ENCODE measurements at places on chromosomes 13 and 19.

GRCh38 chr19:11626252-11626651 lies 29.0 kb downstream of the ZNF627 start:
- no peak for DNase-seq

DNA sequence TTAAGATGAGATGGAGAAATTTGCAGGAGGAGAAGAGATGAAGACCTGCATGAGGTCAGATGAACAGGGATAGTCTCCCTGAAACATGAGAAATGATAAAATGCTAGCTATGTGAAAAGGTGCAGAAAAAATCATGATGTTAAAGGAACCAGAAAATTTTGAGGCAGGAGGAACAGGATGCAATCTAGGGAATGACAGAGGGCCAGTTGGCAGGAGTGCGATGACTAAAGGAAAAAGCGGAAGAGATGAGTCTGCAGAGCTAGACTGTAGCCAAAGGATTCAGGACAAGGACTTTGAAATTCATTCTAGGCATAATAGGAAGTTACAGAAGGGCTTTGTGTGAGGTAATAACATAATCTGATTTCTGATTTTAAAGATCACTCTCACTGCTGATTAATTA lies 77.9 kb downstream of the TRPC4 start:
- DNase-seq, result peak; percentile 63

DNA sequence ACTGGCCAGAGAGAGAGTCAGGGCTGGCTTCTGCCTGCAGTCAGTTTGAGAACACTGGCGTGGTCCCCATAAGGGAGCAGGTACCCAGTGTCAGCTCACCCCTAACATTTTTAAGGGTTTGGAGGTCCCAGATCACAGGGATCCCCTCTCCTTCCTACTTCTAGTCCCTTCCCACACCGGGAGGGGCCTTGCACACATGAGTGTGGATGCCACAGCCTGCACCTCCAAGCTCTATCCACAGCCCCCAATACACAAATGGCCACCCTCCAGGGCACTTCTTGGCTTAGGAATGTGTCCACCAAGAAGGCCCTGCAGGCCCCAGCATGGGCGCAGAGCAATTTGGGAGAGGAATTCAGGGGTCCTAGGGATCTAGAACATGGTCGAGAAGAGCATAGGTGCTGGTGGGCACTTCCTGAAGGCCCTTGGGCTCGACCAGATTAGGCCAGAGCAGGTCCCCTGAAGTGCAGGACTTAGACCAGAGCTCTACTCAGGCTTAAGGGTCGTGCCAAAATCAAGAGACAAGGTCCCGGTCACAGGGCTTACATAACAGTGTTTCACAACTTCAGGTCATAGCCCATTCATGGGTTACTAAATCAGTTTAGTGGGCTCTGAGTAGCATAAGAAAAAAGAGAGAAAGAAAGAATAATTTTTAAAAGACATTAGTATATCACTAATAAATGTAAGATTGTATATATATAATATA lies 16.0 kb downstream of the FXYD5 start:
- no peak for DNase-seq

- peak; percentile 59 for DNase-seq
Observed at GRCh38 chr13:24165746-24166145, 5.2 kb downstream of the SPATA13 start.

DNA sequence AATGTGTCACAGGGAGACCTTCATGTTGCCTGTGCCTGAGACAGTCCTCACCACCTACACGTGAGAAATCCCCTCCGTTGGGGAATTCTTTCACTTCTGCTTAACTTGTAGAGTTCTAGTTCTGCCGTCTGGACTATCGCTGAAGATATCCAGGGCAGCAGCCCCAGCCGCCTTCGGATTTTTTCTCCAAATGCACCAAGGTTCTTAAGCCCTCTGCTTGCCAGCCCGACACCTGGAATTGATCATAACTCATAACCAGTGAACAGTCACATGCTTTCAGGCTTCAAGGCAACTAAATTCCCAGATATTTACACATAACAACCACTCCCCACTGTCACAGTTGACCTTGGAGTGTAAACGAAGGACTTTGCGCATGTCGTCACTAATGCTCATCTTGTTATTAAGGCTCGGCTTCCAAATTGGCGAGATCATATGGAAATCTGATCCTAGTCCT lies 114.4 kb downstream of the RAB20 start:
- DNase-seq, result peak; percentile 42

DNA sequence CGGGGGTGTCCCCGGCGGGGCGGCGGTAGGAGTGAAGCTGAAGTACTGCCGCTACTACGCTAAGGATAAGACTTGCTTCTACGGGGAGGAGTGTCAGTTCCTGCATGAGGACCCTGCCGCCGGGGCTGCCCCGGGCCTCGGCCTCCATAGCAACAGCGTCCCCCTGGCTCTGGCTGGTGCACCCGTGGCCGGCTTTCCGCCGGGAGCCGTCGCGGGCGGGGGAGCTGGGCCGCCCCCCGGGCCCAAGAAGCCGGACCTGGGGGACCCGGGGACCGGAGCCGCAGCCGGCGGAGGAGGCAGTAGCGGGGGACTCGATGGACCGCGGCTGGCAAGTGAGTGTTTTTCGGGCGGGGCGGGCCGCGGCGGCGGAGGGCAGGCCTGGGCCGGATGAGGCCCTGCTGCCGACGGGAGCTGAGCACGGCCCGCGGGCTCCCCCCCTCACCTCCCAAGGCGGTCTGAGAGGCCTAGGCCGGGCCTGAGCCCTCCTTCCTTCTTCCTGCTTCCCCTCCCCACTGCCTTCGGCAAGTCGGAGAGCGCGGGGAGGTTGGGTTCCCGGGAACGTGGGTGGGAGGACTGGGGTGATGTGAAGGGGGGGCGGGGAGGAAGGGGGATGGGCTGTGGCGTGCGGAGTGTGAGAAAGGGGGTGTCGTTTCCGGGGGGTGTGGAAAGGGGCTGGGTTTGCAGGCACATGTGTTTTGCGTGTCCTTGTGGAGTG lies 568 bp downstream of the PAN3 start:
- DNase-seq, result peak; percentile 95

- no peak for DNase-seq
Observed at GRCh38 chr13:114185182-114185971, 6.3 kb downstream of the CFAP97D2 start.

DNA sequence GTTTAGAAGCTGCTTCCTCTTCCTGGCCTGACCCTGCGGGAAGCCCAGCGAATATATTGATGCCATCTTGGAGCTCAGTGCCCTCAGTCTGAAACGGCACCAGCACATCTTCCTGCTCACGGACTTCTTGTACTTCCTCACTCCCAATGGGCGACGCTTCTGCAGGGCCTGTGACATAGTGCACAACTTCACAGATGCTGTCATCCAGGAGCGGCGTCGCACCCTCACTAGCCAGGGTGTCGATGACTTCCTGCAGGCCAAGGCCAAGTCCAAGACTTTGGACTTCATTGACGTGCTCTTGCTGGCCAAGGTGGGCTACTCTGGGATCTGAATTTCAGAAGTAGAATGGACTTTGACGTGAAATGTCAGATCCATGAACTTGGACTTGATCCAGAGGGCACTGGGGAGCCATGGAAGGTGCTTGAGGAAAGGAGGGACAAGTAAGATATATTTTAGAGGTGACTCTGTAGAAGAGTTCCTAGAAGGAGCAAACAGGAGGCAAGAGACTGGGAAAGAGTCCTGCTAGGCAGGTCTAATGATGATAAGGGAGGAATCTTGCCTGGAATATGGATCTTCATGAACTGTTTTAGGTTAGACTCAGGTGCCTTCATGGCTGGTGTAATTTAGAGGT lies 38.4 kb upstream of the CYP4F8 start:
- no peak for DNase-seq

GRCh38 chr19:52622261-52622660 lies 15.9 kb downstream of the ZNF83 start:
- no peak for DNase-seq

DNA sequence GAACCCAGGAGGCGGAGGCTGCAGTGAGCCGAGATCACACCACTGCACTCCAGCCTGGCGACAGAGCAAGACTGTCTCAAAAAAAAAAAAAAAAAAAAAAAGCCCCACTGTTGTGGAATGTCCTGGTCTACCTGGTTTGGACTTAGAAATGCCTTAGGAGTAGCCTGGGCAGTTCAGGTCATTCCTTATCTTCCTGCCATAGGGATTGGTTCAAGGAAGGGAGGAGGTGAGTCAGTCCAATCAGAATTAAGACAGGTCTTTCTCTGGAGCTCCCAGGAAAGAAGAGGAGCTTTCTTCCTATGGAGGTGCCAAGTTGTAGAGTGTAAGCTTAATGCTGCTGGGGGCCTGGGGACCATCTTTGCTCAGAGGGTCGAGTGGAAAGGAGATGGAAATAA lies 44.8 kb downstream of the SIPA1L3 start:
- no peak for DNase-seq

- peak; percentile 32 for DNase-seq
Observed at GRCh38 chr19:16386619-16387240, 62.1 kb downstream of the KLF2 start.

- DNase-seq, result no peak
Observed at GRCh38 chr19:9014803-9015202, 4.6 kb upstream of the MUC16 start.

- no peak for DNase-seq
Observed at GRCh38 chr19:48961673-48962028, 3.5 kb upstream of the FTL start.

- DNase-seq, result no peak
Observed at GRCh38 chr19:15014579-15014978, 34.7 kb upstream of the CASP14 start.

DNA sequence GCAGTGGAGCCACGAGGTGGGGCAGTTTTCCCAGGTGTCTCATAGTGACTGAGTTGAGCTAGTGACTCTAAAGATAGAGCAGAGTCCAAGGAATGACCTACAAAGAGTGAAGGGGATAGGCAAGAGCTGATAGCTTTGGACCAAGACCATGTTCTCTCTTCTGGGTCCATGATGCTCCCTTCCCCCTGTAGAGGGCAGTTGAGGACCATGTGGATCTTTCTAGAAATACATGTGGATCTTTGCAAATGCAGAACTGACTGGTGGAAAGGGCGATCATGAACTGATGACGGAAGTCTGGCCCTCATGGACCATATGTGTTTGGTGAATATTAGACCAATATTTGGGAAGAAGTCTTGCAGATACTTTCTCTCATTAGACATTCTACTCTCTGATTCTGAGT lies 6.9 kb downstream of the PSG1 start:
- no peak for DNase-seq

DNA sequence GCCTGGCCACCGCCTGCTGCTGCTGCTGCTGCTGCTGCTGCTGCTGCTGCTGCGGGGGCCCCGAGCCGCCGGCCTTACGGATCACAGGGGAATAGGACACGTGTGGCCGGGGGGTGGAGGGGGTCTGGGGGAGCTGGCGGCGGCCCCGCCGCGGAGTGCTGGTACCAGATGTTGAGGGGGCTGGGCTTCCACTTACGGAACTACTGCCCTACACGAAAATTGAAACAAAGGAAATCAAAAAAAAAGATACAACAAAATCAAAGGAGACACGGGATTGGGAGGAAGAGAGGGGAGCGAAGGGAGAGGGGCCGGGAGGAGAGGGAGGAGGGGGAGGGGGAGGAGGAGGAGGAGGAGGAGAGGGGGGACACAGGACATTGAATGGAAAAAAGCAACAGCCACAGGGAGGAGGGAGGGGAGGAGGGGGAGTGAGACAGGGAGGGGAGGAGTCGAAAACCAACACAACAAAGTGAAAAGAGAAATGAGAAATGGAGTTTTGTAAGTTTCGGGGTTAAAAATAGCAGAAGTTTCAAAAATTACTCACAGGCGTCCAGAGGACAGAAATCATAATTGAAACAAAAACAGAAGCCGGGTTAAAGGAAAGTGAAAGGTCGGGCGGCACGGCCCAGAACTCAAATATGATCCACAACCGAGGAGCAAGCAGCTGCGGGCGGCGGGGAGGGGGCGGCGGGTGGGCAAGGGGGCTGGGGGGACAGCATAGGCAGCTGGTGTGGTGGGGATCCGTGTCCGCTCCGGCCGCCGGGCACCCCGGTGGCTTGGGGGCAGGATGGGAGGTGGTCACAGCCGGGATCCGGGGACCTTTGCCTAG lies 57.8 kb downstream of the IER2 start:
- peak; percentile 45 for DNase-seq

DNA sequence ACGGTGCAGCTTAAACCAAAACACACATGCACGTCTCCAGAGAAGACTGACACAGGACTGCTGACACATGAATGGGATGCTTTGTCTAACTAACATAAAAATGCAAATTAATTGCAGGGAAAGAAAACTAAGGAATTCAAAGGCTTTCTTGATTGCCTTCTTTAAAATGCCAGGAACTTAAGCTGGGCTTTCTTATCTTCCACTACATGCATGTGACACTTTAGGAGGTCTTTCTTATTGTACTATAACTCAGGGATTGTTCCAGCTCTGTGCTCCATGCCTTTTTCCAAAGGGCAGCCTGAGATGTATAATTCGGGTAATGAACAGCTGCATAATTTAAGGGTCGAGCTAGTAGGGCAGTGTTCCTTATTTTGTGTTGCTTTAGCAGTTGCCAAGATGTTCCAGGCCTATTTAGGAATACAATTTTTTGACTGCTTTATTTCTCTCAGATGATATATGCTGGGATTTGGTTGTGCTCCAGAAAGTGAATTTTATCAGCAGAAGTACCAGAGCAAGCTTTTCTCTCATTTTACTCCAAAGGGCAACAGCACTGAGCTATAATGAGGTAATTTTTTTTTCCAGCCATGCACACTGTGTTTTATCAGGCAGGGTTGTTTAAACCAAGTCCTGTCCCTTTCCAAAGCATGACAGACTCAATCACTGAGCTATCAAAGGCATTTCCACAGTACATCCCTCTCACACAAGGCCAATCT lies 885.2 kb downstream of the PCDH9 start:
- DNase-seq, result no peak

DNA sequence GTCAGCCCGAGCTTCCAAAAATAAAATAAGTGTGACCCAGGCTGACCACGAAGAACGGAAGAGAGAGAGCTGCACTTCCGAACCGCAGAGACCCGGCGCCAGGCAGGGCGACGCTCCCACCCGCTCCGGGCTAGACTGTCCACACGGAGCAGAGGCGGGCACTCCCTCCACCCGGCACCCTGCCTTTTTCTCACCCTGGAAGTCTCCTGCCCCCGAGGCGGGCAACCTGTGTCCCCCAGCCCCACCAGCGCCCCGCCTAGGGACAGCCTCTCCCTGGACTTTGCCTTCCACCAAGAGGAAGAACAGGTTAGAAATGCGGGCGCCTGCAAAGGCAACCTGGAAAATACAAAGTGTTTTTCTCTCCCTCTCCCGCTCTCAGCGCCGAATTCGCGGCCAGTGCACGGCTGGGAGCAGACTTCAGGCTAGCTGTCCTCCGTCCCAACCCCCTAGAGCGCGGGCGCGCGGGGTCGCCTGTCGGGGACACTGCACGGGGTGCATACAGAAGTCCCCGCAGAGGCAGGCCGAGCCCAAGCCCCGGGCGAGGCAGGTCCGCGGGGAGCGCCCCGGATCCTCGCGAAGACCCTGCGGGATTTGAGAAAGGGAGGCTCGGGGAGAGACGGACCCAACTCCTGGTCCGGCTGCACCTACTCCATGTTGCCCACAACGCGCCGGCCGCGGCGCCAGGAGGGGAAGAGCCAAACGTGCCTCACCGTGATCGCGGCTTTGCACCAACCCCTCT lies 845 bp downstream of the SPRY2 start:
- DNase-seq, result peak; percentile 39

Data from astrocyte (in vitro differentiated cells and primary cell).